ENCODE measurements at places on chromosomes 2 and 18. TPM values are rescaled to one million over a fixed set of nuclear protein-coding genes. Genes with fewer than 3 reads are reported as not detected.
A peak's percentile ranks its signal among the peaks of the same experiment; 100 is the strongest.

PSTPIP2 gene
- polyA plus RNA-seq: 10.2 TPM

FOXI3 gene
- polyA plus RNA-seq: not detected

PDCD1 gene
- polyA plus RNA-seq: not detected

STARD6 gene
- polyA plus RNA-seq: not detected

CNDP1 gene
- polyA plus RNA-seq: not detected

STEAP3 gene
- 43.9 TPM for polyA plus RNA-seq

EFEMP1 gene
- polyA plus RNA-seq: 198 TPM

EML6 gene
- 0.19 TPM for polyA plus RNA-seq

TPO gene
- polyA plus RNA-seq: not detected

- DNase-seq: no peak
Observed at GRCh38 chr2:217938036-217938435, 64.8 kb downstream of the TNS1 start.

- no peak for DNase-seq
Observed at GRCh38 chr2:8232871-8233270, 449.0 kb upstream of the ID2 start.

DNA sequence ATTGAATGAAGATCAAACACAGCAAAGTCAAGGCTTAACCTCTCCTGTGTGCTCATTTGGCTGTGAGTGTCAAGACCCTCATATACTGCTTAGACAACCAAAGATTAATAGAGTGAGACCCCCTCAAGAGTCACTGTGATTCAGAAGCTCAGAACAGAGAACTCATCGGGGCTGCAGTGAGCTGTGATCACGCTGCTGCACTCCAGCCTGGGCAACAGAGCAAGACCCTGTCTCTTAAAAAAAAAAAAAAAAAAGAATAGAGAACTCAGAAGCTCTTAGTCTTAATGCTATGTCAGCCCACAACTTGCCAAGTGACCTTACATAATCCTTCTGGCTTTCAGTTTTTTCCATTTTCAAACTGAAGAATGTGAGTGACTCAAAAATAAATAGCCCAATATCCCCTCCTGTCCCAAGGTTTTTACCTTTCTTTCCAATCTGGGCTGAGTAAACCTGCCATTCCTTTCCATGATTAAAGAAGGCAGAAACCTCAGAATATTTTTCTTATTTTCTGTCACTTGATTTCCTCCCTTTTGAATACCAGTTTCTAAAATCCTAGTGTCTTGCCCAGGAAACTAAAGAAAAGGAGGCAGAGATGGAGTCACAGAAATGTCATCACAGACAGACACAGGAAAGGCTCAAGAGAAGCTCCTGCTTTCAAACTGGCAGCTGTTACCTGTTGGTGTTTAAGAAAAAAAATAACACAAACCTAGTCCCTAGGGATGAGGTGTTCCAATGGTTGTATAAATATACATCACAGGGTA lies 102.4 kb downstream of the CACNB4 start:
- DNase-seq: no peak

DNA sequence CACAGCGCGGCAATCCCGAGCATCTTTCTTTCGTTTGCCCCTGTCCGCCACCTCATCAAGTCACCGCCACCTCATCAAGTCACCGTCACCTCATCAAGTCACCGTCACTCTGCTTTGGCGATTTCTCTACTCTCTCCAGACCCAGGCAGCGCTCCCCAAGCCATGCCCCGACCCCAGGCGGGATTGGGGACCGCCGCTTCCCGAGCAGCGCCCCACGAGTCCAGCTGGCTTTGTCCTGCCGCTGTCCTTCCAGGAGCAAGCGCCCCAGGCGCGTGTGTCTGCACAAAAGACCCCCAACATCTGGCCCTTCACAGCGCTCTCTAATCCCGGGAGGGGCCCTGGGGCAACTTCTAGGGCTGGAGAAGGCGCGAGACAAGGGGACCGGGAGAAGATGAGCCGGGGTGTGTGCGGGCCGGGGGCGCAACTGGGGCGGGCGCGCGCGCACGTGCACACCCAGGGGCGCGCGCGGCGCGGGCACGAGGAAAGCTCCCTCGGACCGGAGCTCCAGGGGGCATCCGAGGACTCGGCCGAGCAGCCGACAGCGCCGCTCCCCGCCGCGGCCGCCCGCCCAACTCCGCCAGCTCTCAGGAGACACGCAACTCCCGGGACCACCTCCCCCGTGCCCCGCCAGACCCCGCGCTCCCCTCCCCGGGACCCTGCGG lies 633 bp upstream of the RNF152 start:
- peak; percentile 61 for DNase-seq

DNA sequence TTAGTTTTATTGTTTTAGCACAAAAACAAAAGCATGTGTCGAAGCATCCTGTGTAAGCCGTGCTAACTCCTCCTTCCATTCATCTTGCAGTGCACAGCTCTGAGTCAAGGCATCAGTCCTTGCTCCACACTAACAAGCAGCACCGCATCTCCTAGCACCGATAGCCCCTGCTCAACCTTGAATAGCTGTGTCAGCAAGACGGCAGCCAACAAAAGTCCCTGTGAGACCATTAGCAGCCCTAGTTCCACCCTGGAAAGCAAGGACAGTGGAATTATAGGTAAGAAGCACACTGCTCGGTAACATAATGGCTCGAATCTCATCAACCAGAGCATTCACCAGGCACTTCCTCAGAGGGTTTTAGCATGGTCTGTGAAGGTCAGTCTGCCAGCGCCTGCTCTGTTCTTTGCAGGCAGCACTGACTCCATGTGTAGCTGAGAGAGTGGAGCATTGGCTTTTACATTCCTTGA lies 136.2 kb downstream of the WDSUB1 start:
- DNase-seq: peak; percentile 51

DNA sequence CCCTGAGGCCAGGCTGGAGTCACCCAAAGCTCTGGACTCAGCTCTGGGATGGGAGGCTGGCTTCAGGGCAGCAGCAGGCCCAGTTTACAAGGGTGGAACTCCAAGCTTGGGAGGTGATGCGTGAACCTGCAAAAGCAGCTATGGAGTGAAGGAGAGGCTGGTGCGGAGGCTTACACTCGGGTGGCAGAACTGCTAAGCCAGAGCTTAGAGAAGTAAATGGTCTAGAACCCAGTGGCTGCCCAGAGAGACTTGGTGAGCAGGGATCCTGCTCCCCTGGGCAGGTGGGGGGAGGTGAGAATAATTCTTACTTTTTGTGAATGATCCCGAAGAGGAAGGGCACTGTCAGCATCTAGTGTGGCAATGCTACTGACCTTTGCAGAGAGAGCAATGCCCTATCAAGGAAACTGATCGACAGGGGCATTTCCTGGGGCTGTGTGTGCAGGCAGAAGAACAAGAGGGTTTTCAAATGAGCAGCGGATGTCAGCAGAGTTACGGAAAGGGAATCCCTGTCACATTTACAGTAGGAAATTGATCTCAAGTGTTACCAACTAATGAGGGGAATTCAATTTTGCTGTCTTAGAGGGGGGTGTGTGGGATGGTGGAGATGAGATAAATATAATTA lies 80.4 kb downstream of the TGFA start:
- DNase-seq: no peak

- peak; percentile 33 for DNase-seq
Observed at GRCh38 chr18:47283476-47283875, 32.0 kb upstream of the SKOR2 start.

GRCh38 chr2:230748087-230748486 lies 35.4 kb downstream of the CAB39 start:
- DNase-seq: no peak

DNA sequence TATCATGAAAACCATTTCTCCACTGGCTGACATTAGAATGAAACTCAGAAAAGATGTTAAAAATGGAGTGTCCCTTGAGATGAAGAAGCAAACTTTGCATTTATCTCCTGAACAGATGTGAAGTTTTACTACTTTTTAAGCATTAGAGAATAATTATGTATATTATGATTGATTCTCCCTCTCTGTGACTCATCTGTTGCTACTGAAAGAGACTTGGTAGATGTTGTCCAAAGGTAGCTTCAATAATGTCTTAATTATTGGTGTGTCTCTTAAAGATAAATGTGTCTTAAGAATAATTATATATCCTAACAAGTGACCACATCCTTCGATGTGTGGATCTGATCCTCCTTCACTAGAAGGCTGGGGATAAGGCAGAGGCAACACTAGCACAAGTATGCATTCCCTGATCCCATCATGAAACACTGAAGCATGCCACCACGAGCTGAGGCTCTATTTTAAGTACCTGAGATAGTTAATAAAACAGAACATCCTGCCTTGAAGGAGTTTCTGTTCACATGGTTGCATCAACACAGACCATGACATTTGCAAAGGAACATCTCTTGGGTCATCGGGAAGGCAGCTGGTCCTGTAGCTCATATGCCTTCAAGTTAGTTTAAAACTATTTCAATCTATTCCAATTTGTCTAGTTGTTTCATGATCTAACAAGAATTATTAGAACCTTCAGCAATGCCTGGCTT lies 15.5 kb downstream of the RND3 start:
- DNase-seq: no peak

DNA sequence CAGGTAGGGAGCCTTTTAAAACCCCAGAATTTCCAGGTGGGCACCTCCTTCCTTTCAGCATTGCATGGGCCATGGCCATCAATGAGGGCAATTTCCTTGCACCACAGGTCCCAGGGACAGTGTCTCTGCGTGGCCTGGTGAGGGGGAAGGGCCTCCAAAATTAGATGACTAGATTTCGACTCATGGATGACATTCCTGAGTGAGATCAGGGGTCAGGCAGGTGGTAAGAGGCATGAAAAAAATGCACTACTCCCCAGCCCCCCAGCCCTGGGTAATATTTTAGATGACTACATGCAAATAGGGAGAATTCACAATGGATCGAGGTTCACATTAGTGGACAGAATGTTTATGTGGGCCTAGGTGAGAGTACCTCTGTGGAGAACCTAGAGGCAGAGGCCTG lies 19.0 kb upstream of the IGFBP5 start:
- DNase-seq: peak; percentile 71

DNA sequence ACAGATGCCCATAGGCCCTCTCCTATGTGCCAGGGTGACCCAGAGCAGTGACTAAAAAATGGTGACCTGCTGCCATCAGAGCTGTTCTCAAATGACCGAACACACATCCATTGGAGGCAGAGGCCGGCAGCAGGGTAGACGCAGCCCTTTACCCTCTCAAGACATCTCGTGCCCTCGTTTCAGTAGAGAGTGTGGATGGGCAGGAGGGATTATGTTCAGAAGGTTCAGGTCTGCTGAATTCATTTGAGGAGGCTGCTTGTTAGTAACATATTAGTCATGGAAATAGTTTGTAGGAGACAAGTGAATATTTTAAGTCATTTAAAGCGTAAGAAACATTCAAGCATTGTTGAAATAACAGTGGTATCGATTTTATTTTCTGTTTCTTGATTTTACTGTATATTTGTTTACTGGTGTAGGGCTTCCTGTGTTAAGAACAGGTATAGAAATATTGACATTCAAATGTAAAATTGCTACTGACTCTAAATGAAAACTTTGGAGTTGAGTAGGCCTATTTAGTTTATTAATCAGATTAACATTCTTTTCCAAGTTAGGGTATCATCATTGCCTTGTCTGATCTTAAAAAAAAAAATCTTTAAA lies 82.6 kb downstream of the ZNF532 start:
- DNase-seq: no peak

DNA sequence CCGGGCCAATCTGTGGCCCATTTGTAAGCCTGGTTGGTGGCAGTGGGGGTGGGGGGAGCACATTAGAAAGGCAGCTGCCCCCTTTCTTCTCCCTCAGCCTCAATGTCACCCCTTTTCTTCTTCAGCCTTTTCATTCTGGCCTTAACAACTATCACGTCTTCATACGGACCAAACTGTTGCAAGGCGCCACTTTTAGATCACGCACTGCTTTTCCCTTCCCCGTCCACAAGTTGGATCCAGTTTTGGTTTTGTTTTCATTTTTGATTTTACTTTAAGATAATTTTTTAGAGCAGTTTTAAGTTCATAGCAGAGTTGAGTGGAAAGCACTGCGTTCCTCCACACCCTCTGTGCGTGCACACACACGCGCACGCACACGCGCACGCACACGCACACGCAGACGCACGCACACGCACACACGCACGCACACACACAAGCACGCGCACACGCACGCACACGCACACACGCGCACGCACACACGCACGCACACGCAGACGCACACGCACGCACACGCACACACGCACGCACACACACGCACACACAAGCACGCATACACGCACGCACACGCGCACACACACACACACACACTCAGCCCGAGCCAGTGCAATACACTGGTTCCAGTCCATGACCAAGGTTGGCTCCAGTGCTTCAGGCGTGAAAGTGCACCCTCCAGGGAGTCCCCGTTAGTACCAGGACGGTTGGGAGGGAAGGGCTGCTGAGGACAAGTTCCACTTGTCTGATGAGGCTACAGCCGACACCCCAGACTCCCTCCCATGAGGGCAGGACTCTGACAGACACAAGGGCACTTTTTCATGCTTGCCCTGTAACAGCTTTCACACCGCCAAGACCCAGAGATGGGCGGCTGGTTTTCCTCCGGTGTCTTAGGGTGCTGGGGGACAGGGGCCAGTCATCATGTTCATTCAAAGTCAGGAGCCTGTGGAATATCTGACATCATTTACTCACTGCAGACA lies 22.4 kb downstream of the FBLN7 start:
- no peak for DNase-seq

DNA sequence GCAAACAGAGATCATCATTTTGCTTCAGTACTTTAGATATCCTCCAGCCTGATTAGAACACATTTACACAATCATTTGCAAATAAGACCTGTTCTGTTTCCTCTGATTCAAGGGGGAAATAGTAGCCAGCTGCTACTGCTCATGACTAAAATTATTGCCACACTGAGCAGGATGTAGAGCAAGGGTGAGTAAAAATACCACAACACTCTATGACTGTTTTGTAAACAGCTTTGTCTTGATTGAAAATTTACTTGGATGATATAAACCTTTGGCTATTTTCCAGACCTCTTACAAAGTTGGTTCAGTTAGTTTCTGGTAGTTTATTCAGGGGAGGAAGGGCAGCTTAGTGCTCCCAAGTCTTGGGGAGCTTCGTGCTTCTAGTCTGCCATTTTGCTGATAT lies 286.4 kb upstream of the CNTNAP5 start:
- DNase-seq: no peak

DNA sequence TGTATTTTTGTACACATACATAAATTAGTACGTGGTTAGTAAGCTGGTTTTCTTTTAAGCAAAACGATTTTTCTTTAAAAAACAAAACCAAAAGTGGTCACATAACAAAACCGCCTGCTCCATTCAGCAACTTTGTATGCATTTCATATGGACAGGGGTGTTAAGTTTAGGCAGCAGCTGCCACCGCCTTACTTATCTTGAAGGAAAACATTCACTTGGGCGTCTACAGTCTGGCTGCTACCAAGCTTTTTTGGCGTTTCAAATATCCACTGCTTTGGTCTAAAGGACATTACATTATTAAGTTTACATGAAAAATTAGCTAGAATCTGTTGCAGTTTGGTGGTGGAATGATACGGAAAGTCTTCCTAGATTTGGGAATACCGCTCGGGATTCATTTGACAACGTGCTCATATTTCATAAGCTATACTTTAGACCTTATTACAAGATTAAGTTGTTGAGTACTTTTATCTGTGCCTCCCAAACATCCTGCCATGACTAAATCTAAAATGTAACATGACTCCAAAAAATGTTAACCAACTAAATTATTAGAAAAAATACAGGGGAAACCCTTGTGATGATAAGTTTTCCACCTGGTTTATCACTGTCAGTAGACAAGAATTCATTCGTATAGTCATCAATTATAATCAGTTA lies 214.8 kb downstream of the NEDD4L start:
- DNase-seq: no peak

Data from IMR-90 (cell line).